Stimulated activated naive CD4-positive, alpha-beta T cell treated with Interleukin-2 at 50 U/mL for 16 hours (primary cell): ENCODE measurements at places on chromosomes 3 and 15.

- DNase-seq: no peak
Measured at GRCh38 chr3:77932926-77933325, 893.0 kb downstream of the ROBO2 start.

DNA sequence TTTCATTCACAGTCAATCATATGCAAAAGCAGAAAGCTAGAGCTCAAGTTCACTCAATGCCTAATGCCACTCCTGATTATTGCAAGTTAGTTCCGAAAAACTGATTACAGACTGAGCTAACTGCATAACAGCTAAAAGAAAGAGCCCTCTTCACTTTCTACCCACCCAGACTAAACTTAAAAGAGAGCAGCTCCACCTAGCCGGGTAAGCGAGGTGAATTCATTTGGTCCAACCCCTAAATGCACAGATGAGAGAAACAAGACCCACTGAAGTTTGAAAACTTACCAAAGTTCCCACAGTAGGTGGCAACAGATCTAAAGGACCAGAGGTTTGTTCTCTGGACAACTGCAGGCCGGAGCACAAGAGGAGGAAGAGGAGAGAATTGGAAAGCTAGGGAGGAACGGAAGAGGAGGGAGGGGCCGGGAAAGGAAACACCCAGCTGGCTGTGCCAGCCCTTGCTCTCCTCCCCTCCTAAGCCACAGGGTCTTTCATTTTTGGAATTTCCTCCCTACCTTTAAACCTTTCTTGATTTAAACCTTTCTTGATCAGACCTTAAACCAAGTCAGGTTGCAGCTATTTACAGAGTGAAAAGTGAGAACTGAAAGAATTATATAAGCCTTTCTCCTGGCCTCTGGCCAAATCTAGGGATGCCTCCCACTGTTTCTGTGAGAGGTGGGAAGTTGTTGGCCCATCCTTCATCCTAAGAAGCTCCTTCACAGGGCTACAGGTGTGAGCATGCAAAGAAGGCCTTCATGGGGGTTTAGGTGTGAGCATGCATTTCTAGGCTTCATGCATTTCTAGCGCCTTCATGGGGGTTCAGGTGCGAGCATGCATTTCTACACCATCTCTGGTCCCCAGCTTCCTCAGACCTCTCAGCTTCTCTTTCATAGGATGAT lies 114.7 kb upstream of the LMOD3 start:
- DNase-seq: no peak

DNA sequence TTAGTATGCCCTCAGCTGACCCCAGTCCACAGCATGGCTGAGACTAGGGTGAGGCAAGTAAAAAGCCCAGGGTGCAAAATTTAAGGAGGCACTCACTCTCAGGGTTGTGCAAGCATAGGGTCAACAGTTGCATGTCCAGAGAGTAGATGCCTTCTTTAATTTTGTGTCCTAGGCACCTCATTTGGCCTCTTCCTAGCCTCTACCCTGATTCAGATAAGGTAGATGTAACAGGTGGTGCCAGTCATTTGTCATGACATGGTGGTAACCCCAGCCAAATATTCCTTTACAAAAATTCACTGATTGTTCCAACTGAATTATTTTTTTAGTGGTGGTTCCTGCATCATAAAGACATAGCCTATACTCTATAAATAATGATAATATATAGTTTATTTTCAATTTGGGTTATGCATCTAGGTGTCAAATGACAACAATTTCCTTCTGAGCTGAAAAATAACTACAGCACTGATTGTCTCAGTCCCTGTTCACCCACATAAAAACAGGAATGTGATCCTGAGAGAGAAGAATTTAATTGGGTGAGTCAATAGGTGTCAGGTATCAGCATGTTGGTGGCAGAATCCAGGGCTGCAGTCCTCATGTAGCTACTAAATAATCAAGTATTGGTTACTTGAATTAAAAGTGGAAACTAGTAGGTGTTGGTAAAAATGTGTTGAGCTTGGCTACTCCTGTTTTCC lies 44.2 kb upstream of the TIPARP start:
- no peak for DNase-seq

DNA sequence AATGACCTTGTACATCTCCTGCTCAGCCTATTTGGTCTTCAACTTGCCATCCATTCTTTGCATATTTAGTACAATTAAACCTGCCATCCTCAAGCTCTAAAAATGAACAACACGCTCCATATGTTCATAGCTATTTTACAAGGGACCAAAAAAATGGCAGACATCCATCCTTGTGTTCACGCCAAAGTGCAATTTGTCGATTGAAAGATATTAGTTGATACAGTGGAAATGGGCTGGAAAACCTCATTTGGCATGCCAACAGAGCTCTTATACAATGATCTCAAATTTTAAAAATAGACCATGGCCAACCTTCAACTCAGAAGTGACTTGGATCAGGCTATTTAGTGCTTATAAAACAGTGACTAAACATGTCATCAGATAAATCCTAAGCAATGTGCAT lies 413.6 kb upstream of the ARL6 start:
- DNase-seq: no peak

DNA sequence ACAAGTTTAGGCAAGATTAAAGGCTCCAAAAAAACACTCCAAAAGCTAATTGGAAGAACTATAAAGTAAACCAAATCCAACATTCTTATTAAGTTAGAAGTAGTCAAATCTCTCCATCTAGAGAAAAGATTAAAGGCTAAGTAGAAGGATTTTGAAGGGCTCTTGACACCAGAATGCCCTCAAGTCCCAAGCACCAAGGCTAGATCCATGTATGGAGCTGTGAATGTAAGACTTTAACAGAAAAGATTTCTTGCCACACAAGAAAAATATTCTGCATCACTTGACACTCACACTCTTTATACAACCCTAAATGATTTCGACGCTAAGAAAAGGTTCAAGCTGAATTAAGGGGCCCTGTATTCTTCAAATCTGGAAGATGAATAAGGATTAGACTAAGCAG lies 345.2 kb downstream of the VGLL3 start:
- DNase-seq: no peak

DNA sequence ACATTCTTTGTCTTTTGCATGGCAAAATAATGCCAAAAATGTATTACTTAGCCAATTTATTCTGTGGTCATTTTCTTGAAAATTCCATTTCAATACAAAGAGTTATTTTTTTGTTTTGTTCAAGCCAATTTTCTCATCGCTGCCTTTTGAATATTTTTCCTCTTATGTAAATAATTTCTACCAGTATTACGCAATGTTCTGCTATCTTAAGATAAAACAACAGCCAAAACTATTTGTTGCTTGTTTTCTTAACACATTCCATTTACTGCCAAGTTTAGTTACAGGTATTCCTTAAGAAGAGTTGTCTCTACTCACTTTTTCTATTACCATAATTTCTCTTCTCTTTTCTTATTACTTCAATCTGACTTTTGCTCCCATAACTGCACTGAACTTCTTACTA lies 163.1 kb downstream of the ROBO1 start:
- DNase-seq: no peak

DNA sequence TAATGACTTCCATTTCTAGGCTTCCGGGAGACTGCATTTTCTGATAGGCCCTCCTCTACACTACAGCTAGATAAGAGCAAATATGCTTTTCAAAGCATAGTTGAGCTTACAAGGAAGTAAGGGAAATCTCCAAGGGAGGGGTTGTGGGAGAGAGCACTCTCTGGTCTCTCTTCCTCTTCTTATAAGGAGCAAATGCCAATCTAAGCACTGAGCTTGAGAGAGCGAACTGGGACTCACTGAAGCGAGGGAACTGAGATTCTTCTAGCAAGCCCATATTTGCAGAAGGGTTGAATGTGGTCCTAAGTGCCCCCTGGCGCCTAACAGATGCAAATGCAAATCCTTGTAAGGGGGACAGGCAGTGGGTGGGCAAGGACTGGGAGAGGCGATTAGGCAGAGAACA lies 164.8 kb downstream of the ERC2 start:
- no peak for DNase-seq

DNA sequence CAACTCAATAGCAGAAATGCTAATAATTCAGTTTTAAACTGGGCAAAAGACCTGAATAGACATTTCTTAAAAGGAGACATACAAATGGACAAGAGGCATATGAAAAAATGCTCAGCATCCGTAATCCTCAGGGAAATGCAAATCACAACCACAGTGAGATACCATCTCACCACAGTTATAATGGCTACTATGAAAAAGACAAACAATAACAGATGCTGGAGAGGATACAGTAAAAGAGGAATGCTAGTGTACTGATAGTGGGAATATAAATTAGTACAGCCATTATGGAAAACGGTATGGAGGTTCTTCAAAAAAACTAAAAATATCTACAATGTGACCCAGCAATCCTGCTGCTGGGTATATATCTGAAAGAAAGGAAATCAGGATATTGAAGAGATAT lies 367.2 kb downstream of the FHIT start:
- DNase-seq: no peak

DNA sequence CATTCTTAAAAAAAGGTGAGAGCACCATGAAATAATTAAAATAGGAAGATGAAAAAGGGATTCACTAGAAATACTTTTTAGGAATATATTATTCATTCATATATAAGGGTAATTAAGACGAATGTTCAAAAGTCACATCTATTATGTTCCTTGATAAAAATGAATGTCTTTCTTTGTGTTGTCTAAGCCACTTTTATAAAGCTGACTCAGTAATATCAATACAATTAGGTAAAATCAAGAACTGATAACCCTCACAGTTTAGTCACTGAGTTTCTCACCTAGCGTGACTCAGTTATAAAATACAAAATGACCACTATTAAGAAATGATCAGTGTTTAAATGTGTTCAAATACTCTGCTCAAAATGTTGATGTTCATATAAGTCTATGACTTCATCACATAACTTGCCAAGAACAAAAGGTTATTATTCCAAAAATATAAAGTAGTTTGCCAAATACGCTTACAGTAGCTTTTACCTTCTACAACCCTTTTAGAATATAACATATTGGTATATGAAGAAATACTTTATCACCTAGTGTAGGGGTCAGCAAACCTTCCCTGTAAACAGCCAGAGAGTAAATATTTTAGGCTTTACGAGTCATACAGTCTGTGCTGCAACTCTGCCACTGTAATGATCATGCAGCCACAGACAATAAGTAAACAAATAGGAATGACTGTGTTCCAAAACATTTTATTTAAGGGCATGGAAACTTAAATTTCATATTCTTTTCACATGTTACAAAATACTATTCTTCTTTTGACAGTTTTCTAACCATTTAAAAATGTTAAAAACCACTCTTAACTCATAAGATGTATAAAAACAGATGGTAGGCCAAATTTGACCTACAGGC lies 369.8 kb downstream of the TBC1D5 start:
- DNase-seq: no peak

GRCh38 chr3:139280027-139280671 lies 63.7 kb upstream of the MRPS22 start:
- no peak for DNase-seq

- DNase-seq: no peak
Measured at GRCh38 chr15:36208868-36209582, 370.4 kb upstream of the CDIN1 start.

- no peak for DNase-seq
Measured at GRCh38 chr3:66858656-66859381, 139.3 kb upstream of the KBTBD8 start.

GRCh38 chr15:101006931-101007691 lies 88.0 kb downstream of the LRRK1 start:
- DNase-seq: peak; percentile 64

DNA sequence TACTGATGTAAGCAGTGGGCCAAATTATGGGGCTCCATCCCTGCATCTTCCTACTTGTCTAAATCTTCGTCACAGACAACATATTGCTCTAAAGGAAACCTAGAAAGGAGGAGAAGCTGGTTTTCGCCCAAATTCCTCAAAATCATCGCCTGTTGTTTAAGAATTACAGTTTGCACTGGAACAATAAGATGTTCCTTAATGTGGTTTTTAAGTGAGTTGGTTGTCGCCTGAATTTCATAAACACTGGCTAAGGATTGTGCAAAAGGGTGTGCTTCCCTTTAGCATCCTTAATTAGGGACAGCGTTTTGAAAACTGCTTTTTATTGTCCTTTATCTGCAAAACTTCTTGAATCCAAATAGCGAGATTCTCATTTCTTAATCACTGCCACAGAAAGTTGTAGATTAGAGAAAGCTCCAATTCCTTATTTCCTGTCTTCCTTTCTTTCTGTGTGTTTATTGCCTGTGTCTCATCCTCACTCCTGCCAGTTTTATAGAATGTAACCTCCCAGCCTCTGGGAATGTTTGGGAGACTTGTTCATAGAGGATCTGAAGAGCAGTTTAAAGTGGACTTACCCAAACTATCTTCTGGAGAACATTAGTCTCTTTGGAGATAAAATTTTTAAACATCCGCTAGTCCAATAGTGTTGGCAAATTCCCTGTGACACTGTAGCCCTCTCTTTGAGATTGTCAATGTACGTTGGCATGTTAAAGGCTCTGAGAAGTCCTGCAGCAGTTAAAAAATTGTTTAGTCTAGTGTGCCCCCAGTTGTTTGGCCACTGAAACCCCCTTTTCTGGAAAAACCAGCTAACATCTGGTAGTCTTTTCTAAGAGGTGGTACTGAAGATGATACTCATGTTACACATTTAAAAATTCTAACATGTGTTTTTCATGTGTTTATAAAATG lies 50.4 kb downstream of the FLNB start:
- DNase-seq: no peak

DNA sequence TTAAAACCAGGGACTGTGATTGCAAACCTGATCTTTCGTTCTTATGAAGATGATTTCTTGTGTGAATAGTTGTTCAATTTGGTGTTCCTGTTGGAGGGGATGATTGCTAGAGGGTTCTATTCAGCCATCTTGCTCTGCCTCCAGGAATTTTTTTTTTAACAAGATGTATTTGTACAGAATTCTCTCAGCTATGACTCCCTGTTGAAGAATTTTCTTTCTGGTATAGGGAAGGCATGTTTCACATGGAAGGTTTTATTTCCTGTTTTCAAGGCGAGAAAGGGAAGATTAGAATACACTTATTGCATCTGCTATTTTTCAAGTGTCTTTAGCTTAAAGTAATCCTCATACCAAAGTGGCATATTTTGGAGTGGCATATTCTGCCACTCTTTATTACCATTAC lies 5.6 kb upstream of the LRRC34 start:
- DNase-seq: no peak

DNA sequence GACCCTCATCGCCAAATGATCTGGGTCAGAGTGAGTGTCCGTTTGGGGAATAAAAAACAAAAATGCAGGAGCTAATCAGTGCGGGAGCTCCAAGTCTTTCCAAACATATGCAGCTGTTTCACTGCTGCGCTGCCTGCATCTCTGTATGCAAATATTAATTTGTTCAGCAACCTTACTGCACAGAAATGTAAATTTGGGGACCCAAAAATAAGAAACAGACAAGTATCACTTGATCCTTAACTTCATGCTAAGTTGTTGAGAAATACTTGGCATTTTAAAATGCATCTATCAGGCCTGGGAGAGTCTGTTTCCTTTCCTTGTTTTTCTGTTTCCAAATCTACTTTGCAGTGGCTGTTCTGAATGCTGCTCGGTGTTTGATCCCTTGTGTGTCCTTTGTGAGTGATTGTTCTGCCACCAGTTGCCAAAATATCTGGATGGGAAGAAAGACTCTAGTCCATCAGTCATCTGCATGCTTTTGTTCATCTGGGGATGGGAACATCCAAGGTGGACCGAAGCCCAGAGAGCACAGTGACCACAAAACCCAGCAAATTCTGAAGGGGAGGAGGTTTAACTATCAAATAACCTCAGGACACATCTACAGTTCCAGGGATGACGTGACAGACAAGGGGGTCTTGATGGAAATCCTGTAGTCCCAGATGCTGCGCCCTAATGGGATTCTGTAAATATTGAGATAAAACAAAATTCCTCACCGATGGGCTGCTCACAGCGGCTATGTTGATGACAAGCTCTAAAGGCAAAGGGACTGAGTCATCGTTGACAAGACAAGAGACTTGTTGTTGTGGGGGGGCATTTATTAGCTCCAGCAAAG lies 199.5 kb upstream of the WNT5A start:
- DNase-seq: no peak

- DNase-seq: no peak
Measured at GRCh38 chr3:44661189-44661588, 12.7 kb downstream of the ZNF35 start.
